ENCODE measurements at places on chromosomes 4 and X.

GRCh38 chr4:145868637-145869409 lies 69.8 kb downstream of the ZNF827 start:
- no peak for DNase-seq
- H3K4me3 ChIP-seq: no peak overlapping the region
- no peak overlapping the region for H3K27ac ChIP-seq
- peaks cover 42% of the 10 kb centered on the region for H3K4me1 ChIP-seq
- no peaks in the 10 kb centered on the region for H3K27me3 ChIP-seq

DNA sequence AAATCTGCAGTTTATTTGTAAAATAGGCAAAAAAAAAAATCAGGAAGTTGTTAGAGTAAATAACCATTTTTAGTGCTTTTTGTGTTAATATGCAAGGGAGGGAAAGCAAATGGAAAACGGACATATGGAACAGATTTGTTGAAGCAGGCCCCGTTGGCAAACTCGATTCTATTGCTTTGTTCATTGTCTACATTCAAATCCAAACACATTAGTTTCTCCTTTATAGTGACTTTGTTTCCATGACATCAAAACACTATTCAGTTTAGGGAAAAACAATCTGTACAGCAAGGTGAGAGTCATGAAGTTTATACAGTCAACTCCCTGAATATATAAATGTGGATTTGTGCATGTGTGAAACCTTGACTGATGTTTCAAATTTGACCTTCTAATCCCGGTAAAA lies 142.2 kb downstream of the FAM47A start:
- H3K36me3 ChIP-seq: no peaks in the 10 kb centered on the region
- DNase-seq: no peak
- H3K27ac ChIP-seq: no peak overlapping the region
- H3K4me1 ChIP-seq: no peaks in the 10 kb centered on the region
- H3K27me3 ChIP-seq: no peaks in the 10 kb centered on the region

- no peaks in the 10 kb centered on the region for H3K4me1 ChIP-seq
- H3K36me3 ChIP-seq: no peaks in the 10 kb centered on the region
- no peak overlapping the region for H3K27ac ChIP-seq
- no peak for DNase-seq
Observed at GRCh38 chrX:45134315-45134731, 66.4 kb downstream of the DIPK2B start.

DNA sequence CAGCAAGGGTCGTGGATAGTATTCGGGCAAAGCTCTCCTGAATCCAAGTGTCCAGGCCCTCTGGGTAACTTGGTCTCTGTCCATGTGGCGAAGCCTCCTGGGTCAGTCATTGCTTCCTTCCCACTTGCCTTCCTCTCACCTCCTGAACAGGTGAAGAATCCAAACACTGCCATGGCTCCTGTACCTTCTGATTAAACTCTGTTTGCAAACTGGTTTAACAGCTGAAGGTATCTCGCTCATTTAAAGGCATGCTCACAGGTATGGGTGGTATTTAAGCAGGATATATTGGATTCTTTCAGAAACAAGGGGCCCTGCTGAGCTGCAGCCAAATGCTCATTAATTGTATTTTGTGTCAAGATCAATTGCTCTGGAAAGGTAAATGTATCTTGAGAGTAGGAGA lies 28.2 kb downstream of the FHDC1 start:
- no peak overlapping the region for H3K27ac ChIP-seq
- H3K36me3 ChIP-seq: no peaks in the 10 kb centered on the region
- no peak overlapping the region for H3K4me3 ChIP-seq
- H3K27me3 ChIP-seq: no peaks in the 10 kb centered on the region
